Kasumi-1 (cell line): ENCODE measurements at places on chromosomes 7 and 10.

GRCh38 chr7:139821349-139822105 lies 7.5 kb upstream of the TBXAS1 start:
- no peak for DNase-seq

DNA sequence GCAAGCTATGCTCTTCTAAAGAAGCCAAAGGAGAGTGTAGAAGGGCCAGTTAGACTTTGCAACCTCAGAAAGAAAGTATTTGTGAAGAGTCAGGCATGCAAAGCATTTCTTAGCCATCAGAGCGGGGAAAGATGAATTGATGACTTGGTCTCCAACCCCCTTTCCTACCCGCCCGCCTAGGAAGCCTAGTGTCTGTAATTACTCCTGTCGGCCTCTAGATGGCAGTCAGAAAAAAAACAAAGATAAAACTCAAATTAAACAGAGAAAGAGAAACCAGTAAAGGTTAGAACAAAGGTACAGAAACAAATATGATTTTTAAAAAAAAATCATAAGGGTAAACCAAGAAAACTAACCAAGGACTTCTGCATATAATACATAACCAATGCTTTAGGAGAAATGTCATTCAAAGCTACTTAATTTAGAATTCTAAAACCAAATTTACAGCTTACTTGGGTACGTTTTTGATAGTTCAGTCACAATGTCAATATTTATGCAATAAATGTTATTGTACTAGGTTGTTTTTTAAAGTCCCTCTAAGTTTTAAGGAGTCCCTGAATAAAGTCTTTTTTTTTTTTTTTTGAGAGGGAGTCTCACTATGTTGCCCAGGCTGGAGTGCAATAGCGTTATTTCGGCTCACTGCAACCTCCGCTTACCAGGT lies 97.6 kb downstream of the LYZL1 start:
- peak; percentile 84 for DNase-seq

- DNase-seq: no peak
These were observed 257.7 kb upstream of the GLI3 start for GRCh38 chr7:42494736-42495135.

GRCh38 chr10:93115661-93116383 lies 42.1 kb downstream of the CYP26A1 start:
- peak; percentile 70 for DNase-seq

- no peak for DNase-seq
These were observed 8.0 kb downstream of the GPR15LG start for GRCh38 chr10:84181631-84182030.

DNA sequence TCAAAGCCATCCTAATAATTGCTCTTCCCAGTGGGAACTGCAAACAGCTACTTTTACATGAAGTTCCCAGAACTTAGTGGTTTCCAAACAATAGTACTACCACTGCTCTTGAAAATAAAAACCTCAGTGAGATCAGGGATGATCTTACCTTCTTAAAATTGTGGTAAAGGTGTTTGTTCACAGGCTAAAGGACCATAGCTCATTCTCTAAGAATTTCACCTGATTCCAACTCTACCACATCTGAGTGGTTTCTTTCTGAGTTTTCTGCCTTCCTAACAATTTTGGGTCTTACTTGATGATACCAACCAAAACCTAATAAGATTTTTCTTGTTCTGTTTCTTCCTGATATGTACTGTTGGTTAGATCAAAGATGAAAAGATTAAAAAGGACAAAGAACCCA lies 45.6 kb upstream of the AGBL3 start:
- no peak for DNase-seq

GRCh38 chr7:132650498-132650897 lies 74.2 kb upstream of the PLXNA4 start:
- no peak for DNase-seq
